Right lobe of liver (tissue), 6 donors: ENCODE measurements at places on chromosomes 1 and 21. TPM values are rescaled to one million over a fixed set of nuclear protein-coding genes. Genes with fewer than 3 reads are reported as not detected.

GRCh38 chr1:207164086-207164485 lies 60.1 kb downstream of the C4BPA start:
- DNase-seq = no peak

- DNase-seq = no peak
These were observed 38.2 kb upstream of the KCND3 start for GRCh38 chr1:112027696-112028095.

- no peak for DNase-seq
These were observed 13.8 kb downstream of the PIP5K1A start for GRCh38 chr1:151211972-151212705.

- no peak for DNase-seq
These were observed 1079.1 kb downstream of the ADGRL2 start for GRCh38 chr1:82879701-82880305.

DNA sequence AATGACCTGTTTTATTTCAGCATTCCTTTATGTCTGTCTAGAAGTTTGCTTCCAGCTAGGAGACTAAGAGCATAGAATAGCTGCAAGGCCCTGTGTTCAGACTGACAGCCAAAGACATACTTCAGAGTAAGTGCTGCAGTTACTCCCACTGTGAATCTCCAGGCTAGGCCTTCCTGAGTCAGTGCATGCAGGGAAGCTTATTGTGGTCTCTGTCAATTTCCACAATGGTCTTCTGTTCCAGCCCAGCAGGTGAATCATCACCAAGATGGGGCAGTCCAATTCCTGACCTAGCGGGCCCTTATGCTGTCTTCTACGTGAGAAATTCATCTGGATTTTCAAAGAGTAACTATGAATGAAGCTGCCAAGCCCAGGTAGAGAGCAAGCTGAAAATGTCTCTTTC lies 146.3 kb upstream of the C8B start:
- no peak for DNase-seq

GRCh38 chr21:16124378-16125138 lies 394.8 kb downstream of the USP25 start:
- no peak for DNase-seq

GRCh38 chr1:46364612-46365011 lies 24.0 kb downstream of the NSUN4 start:
- no peak for DNase-seq

GRCh38 chr1:206703661-206704060 lies 19.0 kb downstream of the MAPKAPK2 start:
- DNase-seq = no peak

GRCh38 chr1:45456531-45456930 lies 34.4 kb downstream of the TESK2 start:
- no peak for DNase-seq

- DNase-seq = no peak
These were observed 468.4 kb upstream of the C1orf87 start for GRCh38 chr1:60541831-60542532.

GRCh38 chr1:208201229-208201628 lies 43.0 kb downstream of the PLXNA2 start:
- no peak for DNase-seq

- DNase-seq = no peak
These were observed 22.3 kb upstream of the COL18A1 start for GRCh38 chr21:45382697-45382997.

DNA sequence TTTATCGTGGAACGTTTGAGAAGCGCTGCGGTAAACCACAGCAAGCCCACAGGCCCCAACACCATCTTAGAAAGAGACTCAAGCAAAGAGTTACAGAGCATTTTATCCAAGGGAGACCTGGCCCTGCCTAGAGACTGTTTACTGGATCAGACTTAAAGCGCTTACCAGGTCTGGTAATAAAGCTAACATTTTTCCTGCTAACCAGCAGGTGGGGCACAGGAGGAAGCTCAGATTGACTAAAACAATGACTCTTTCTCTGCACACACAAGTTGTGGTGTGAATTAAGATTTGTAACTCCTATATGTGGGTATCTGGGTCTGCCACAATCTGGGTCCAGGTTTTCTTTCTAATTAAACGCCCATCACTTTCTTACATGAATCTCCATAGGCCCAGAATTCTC lies 136.5 kb upstream of the ETS2 start:
- DNase-seq = no peak

- peak; percentile 37 for DNase-seq
These were observed 29.3 kb downstream of the TNNT2 start for GRCh38 chr1:201348211-201348566.

DNA sequence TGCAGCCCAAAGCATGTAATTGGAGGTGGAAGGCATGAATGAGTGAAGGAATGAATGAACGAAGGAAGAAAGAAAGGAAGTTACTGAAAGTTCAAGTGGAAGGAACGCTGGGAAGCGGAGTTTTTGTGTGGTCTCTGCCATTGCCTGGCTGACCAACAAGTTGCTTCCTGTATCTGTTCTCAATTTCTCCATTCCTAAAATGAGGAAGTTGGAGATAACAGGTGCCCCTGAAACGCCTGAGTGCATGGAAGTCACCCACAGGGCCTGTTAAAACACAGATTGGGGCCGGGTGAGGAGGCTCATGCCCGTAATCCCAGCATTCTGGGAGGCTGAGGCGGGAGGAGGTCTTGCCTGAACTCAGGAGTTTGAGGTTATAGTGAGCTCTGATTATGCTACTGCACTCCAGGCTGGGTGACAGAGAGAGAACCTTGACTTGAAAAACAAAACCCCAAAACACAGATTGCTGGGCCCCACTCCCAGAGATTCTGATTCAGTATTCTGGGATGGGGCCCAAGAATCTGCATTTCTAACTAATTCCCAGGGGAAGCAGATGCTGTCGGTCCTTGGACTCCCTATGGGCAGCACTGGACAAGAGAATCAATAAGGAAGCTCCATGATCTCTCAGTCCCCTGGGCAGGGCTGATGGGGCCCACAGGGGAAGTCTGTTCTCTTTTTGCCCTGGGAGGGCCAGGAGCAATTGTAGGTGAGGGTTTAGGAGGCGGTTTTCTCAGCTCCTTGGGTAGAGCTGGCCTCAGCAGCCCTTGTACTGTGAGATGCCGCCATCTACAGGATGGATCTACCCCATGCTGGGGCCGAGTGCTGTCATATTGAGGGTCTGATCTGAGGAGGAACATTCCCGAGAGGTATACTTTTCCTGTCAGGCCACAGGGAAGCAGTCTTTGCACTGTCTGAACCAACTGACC lies 3.3 kb upstream of the CNR2 start:
- DNase-seq = peak; percentile 68

- DNase-seq = no peak
These were observed 11.0 kb upstream of the WNT4 start for GRCh38 chr1:22153660-22154437.

DNA sequence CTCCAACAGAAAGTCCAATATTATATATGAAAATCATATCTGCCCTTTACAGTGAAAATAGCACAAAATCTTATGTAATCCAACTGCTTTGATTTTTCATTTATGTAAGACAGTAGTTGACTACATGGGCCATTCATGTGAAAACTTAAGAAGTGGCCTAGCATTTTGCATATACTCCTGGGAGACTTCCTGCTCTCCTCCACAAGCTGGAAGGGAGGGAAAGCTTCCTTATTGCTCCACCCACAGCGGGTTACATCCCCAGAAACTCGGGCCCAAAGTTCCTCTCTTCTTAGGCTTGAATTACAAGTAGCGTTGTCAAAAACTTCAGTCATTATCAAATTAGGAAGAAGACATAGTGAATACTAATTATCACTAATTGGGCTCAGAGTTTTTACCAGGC lies 29.2 kb downstream of the FYB2 start:
- DNase-seq = no peak

DNA sequence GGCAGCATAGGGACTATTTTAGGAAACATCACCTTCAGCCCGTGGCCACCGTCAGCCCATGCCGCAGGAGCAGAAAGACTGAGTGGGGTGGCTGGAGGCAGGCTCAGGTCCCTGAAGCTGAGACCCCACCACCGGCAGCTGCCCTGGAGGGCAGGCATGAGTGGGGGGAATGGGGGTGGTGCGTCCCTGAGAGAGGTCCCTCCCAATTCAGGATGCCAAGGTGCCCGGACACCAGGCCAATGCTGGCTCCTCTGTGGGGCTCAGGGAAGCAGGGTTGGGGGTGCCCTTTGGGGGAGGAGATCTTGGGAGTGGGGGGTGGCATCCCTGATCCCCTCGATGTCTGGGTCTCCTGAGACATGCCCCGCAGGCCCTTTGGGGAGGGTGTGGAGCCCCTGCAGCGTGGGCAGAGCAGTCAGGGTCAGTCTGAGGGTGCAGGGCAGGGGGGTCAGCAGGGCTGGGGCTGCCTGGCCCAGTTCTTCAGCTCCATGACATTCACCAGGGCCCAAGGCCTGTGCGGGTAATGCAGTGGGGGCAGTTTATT lies 998 bp upstream of the TTC34 start:
- peak; percentile 38 for DNase-seq

- DNase-seq = no peak
These were observed 3.2 kb downstream of the CTPS1 start for GRCh38 chr1:40982721-40983120.

DNA sequence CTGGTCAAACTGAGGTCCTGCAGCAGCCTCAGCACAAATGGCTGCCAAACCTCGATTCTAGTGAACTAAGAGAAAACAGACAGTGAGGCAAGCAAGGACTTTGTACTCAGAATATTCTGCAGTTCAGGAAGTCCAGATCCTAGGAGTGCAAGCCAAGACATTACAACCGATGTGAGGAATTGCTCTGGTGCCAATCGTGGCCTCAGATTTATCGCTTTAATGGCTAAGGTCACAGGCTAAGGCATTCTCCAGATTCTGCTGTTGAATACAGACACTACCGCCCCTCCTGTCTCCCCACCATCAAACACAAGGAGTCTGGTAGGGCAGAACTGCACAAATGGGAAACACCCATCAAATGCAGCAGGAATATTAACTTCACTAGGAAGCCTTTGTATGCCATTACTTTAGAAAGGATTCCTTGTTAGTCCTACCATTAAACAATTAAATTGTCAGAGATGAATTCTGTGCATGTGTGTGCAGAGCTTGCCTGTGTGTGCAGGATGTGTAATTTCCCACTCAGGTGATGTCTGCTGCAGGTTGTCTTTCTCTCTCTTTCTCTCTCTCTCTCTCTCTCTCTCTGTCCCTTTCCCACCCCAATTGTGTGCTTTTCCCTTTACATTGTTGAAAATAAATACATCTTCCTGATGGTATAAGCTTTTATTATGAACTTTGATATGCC lies 9.2 kb upstream of the SERTAD4 start:
- DNase-seq = no peak

- no peak for DNase-seq
These were observed 17.6 kb downstream of the ADPRS start for GRCh38 chr1:36106269-36106668.

DNA sequence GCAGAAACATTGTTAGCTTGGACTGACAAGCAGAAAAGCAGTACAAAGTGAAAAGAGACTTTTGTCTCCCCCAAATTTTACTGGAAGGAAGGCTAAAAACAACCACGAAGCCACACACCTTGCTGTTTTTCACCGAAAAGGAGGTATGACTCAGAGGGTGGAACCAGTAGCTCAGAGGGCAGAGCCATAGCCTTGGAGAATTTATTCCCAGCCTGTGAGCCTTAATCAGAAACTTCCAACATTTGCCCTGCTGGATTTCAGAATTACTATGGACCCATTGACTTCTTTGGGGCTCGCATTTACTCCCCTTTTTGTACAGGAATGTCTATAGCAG lies 32.0 kb downstream of the RPS6KC1 start:
- DNase-seq = no peak

- DNase-seq = no peak
These were observed 43.6 kb upstream of the GUCA2B start for GRCh38 chr1:42109600-42109999.

LIN9 gene
- total RNA-seq = 0.69 TPM

UBL4B gene
- not detected for total RNA-seq

NBPF8 gene
- 13.6 TPM for total RNA-seq

FCRLA gene
- not detected for total RNA-seq

CHI3L2 gene
- 0.58 TPM for total RNA-seq

BARHL2 gene
- total RNA-seq = not detected

SPAG17 gene
- not detected for total RNA-seq

PKP1 gene
- total RNA-seq = not detected

SASS6 gene
- total RNA-seq = 1.2 TPM
